Immature natural killer cell (primary cell): ENCODE measurements at places on chromosomes 3 and 15. TPM values are rescaled to one million over a fixed set of nuclear protein-coding genes. Genes with fewer than 3 reads are reported as not detected.
A peak's percentile ranks its signal among the peaks of the same experiment; 100 is the strongest.

- DNase-seq: peak; percentile 27
These were observed 34.9 kb downstream of the NXPE3 start for GRCh38 chr3:101813817-101814440.

DNA sequence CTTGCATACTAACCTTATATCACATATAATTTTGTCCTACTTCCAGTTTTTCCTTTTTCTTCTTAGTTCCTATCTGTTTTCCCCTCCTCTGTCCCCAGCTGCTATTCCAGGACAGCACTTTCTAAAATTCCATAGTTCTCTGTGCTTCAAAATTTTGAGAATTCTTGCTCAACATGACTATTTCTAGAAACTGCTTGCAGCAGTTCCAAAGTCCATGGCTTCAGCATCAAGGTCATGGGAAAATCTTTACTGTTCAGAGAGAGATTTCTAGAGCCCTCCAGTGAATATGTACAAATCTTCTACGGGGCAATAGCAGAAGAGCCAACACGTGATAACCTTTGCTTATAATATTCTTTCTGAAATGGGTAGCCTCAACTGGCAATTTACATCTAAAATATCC lies 76.1 kb upstream of the PHLDB2 start:
- DNase-seq: no peak

DNA sequence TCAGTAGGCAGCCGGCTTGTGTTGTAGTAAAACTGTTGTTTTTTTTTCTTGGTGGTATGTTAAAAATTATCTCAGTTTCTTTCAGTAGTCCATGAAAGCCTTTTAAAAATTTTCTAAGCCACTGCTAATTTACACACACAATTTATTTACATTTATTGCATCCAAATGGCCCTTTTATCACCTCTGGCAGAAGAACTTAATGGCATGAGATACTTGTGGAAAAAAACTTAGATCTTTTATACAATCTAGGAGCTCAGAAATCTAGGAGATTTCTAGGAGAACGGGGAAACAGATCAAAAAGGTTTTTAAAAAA lies 1.4 kb downstream of the PPP2R3A start:
- DNase-seq: no peak

The RETNLB gene
- not detected for polyA plus RNA-seq

- DNase-seq: no peak
These were observed 147.5 kb downstream of the OSBPL10 start for GRCh38 chr3:31833391-31834190.

The ACAP2 gene
- polyA plus RNA-seq: 53.0 TPM

DNA sequence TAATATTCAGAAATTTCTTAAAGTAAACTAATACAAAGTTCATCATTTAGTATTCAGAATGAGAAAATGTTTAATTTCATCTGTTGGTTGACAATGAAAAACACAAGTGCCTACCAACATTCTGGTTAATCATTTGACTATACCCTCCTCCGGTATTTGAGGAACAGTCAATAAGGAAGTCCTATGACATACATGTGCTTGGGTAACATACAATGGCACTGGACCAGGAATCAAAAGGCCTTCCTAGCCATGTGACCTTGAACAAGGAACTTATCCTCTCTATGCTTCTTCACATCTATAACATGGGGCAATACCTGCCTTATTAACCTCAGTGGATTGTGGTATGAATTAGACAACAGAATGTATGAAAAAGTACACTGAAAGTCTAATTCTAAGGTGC lies 65.8 kb downstream of the ZNF280D start:
- no peak for DNase-seq

DNA sequence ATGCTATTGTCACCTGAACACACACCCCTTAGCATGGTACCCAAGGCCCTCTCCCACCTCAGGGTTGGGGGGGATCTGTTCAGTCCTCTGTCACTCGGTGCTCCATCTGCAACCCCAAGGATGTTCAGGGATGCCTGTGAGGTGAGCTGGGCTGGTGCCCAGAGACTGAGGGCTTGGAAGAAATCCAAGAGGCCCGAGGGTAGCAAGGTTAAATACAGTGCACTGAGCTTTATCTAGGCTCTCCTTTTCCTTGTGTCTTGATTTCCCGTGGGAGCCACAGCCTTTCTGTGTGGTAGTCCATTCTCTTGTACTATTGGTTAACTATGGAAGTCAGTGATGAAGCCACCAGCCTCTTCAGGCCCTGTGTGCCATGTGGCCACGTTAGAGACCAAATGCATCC lies 18.7 kb upstream of the WNT5A start:
- DNase-seq: no peak

GRCh38 chr15:86322629-86323028 lies 243.0 kb downstream of the AGBL1 start:
- no peak for DNase-seq

The BCHE gene
- polyA plus RNA-seq: not detected

DNA sequence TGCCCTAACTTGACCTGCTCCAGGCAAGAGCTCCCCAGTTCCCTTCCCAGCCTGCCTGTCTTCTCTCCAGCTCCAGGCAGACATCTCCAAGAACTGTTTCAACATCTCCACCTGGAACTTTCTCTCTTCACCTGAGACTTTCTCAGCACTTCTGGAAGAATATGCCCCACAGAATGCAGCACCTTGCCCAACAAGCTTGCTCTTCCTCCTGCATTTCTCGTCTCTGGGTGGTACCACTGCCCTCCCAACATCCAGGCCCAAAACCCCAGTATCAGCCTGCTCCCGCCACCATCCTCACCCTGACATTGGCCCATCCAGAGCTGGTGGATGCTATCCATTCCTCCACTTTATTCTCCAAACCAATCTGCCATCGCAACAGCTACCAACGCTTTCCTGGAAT lies 8.8 kb downstream of the RFTN1 start:
- DNase-seq: no peak

GRCh38 chr3:58414538-58415197 lies 19.0 kb downstream of the PDHB start:
- peak; percentile 44 for DNase-seq

DNA sequence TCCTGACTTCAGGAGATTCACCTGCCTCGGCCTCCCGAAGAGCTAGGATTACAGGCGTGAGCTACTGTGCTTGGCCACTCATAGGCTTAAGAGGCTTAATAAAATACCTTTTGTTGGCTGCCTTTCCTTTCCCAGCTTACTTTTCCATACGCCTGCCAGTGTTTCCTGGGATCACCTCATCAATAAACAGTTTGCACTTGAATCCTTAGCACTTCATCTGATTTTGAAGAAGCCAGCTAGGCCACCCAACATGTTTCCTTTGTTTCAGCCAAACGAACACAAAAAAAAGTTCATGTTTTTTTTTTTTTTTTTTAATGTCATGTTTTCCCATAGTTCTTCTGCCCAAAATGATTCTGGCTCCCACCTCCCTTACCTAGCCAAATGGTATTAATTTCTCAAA lies 92.3 kb downstream of the RAP2B start:
- DNase-seq: no peak

The TGM4 gene
- polyA plus RNA-seq: not detected

GRCh38 chr3:116445990-116446389 lies 703 bp upstream of the LSAMP start:
- no peak for DNase-seq

- DNase-seq: no peak
These were observed 784 bp downstream of the TTLL3 start for GRCh38 chr3:9810846-9811245.

The MINAR1 gene
- polyA plus RNA-seq: 0.09 TPM

DNA sequence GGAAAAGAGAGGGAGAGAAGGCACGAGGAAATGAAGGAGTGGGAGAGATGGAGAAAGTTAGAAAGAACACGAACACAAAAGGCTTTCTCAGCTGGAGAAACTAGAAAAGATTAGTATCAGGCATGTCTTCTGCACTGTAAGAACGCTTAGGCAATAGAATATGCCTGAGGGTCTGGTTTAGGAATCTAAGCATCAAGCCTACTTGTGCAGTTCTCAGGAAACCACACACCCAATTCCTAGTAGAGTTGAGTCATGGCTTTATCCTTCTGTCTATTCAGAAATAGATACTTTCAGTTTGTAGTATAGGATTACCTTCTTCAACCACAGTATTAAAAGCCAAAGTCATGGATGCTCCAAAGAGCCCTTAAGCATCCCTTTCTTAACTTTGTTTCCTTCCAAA lies 969.4 kb downstream of the NTRK3 start:
- DNase-seq: no peak

- no peak for DNase-seq
These were observed 18.1 kb downstream of the DNAJB11 start for GRCh38 chr3:186588632-186589031.

- DNase-seq: no peak
These were observed 162.7 kb downstream of the LPP start for GRCh38 chr3:188316723-188317070.

GRCh38 chr3:170621256-170621655 lies 35.4 kb upstream of the SLC7A14 start:
- DNase-seq: no peak

The ZKSCAN7 gene
- polyA plus RNA-seq: 0.88 TPM

DNA sequence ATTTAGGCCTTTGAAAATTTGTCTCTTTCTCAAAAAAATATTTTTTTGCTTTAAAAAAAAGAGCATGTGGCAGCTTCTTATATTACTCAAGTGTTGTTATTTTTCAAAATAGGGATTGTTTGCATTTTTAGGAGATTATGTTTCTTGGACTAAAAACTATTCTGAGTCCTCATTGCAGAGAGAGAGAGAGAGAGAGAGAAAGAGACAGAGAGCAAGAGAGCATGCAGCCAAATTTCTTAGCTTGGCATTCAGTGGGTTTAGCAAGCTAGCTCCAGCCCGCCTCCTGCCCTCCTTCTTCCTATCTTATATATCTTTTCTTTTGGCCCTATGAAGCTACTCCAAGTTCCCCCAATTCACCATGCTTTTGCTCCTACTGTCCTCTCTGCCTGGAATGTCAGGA lies 55.7 kb downstream of the CEMIP start:
- DNase-seq: no peak

The HCLS1 gene
- polyA plus RNA-seq: 394 TPM

- no peak for DNase-seq
These were observed 223.6 kb downstream of the WDR72 start for GRCh38 chr15:53535886-53536285.

The SERINC4 gene
- polyA plus RNA-seq: 1.3 TPM

DNA sequence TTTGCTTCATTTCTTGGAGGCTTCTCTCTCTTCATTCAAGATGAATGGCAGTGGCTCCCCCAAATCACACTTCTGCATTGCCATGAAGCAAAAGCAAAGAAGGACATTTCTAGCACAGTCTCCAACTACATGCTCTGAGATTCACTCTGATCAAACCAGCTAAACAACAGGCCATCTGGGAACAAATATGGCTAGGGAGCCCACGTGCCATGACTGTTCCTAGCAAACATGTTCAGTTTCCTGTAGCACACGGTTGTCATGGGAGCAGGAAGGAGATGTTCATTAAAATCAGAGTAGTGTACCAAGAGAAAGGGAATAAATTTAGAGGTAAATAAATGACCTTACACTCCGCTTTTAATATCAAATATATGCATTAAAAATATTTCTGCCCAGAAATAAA lies 327.3 kb downstream of the GBE1 start:
- DNase-seq: no peak

GRCh38 chr15:41730543-41730942 lies 43.7 kb upstream of the MAPKBP1 start:
- no peak for DNase-seq

The CCNB2 gene
- polyA plus RNA-seq: not detected

- no peak for DNase-seq
These were observed 44.6 kb downstream of the ZBTB38 start for GRCh38 chr3:141412936-141413354.

DNA sequence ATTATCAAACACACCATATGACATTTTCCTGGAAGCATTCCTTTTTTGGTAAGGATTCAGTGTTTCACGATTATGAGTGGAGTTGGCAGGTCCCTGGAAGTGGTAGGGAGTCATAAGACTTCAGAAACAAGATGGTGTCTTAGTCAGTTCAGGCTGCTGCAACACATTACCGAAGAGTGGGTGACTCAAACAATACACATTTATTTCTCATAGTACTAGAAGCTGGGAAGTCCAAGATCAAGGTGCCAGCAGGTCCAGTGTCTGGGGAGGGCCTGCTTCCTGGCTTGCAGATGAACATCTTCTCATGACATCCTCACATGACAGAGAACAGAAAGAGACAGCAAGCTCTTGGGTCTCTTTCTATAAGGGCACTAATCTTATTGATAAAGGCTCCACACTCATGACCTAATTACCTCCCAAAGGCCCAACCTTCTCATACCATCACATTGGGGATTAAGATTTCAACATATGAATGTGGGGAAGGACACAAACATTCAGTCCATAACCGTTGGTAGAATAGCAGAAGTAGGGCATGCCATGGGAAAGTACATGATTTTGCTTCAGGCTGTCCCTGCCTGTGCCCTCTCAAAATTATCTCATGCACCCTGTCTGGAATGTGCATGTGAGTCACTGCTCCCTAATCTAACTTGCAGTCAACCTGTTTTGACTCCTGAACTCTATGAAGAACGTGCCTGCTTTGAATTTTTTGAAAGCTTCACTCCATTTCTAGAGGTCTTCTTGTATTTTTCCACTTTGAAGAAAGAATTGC lies 72.5 kb downstream of the GTPBP8 start:
- DNase-seq: no peak

GRCh38 chr3:27561576-27561975 lies 77.4 kb upstream of the SLC4A7 start:
- no peak for DNase-seq

- no peak for DNase-seq
These were observed 74.6 kb downstream of the KLF13 start for GRCh38 chr15:31401282-31401681.

The P2RY13 gene
- polyA plus RNA-seq: not detected

The TIMP4 gene
- polyA plus RNA-seq: not detected

- no peak for DNase-seq
These were observed 5.7 kb downstream of the CCDC32 start for GRCh38 chr15:40558952-40559742.

The FAM107A gene
- polyA plus RNA-seq: not detected

The HIGD2B gene
- not detected for polyA plus RNA-seq

The SPATA12 gene
- polyA plus RNA-seq: not detected

DNA sequence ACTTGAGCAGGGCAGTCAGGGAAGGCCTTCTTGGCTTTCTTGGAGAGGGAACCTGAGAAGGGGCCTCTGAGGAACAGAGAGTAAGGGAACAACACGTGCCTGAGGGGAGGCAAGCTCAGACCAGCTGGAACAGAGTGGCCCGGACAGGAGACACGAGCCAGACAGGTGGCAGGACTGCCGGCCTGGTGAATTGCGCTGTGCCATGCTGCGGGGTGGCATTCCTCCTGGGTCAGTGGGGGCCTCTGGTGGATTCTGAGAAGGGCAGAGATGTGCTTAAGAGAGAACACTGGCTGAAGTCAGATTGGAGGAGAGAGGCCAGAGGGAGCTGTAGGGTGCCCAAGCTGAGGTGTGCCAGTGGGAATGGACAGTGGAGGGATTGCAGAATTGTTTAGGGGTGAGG lies 4.9 kb downstream of the CHAC1 start:
- DNase-seq: no peak
